ENCODE measurements at places on chromosomes 2 and 18.

DNA sequence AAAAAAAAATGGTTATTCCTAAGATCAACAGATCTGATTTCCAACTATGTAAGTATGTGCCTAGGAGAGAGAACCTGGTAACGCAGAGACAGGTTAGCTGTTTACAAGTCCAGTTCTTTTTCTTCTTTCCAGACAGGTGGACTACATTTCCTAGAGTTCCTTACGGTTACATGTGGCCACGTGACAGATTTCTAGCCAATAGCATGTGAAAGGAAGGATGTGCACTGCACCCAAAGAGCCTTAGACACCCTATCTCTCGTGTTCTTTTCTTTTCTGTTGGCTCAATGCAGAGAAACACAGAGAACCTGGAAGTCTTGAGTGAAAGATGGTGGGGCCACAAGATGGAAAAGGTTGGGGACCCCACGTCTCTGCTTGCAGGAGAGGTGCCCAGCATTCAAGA lies 375.9 kb downstream of the TNS1 start:
- DNase-seq = no peak

- no peak for DNase-seq
These were observed 87.8 kb upstream of the TFCP2L1 start for GRCh38 chr2:121372721-121373353.

DNA sequence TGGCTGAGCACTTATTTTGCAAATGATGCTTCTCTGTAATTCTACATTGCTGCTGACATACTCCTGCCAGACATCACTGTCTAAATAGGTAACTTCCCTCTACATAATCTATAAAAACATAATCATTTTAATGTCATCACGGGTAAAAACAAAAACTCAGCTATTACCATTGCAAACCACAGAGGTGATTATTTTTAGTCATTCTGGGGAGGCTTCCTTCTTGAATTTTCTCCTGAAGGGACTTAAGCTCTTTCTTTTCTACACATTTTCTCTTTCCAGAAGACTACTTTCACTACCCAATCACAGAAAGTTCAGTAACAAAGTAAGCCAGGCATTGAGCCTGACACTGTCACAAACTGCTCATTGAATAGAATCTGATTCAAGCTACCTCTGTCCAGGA lies 40.4 kb upstream of the NFU1 start:
- DNase-seq = no peak

GRCh38 chr2:191844706-191845105 lies 2.2 kb downstream of the CAVIN2 start:
- DNase-seq = no peak

GRCh38 chr2:42140496-42140895 lies 28.7 kb upstream of the EML4 start:
- no peak for DNase-seq

- no peak for DNase-seq
These were observed 283.9 kb upstream of the EPC2 start for GRCh38 chr2:148360662-148361061.

- no peak for DNase-seq
These were observed 225.8 kb downstream of the NCKAP5 start for GRCh38 chr2:133342286-133343017.

GRCh38 chr2:18047213-18047611 lies 168.7 kb downstream of the KCNS3 start:
- no peak for DNase-seq

GRCh38 chr2:160931531-160931930 lies 228.7 kb upstream of the TANK start:
- DNase-seq = no peak

- DNase-seq = no peak
These were observed 530.2 kb downstream of the DCC start for GRCh38 chr18:52869942-52870907.

DNA sequence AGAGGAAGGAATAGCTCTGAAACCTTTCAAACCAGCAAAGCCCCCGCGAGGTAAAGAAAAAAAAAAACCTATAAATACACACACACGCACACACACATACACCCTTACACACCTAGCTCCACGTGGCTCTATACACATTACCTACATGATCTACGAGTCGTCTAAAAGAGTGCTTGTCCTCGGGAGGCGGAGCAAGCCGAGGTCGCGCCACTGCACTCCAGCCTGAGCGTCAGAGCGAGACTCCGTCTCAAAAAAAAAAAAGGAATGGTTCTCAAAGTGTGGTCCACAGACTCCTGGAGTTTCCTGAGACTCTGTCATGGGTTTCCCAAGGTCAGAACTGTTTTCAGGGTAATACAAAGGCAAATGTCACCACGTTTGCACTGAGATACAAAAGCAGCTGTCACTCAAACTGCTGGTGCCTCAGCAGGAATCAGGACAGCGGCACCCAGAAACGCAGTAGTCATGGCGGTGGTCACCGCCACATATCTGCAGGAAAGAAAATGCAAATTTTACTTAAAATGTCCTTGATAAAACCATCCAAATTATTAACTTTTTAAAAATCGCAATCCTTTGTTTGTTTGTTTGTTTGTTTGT lies 130.0 kb upstream of the GPC1 start:
- DNase-seq = no peak

- DNase-seq = no peak
These were observed 121.0 kb downstream of the MYO1B start for GRCh38 chr2:191366199-191366598.

GRCh38 chr2:69095305-69095704 lies 82.3 kb downstream of the ANTXR1 start:
- no peak for DNase-seq

DNA sequence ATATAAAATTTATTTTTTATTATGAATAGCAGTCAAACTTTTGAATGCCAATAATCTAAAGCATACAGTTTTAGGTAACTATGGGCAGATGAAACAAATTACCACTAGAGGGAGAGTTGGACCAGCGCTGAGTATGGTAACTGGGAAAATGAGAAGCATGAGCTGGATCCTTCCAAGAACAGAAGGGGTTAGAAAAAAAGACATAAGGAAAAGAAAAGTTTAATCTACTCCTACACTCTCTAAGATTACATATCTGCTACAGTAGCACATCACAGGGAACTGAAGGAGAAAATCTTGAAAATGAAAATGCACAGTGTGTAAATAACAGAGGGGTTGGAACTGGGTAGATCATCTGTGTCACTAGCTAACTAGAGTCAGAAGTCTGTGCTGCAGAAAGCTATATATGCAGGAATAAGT lies 15.5 kb downstream of the REG3G start:
- no peak for DNase-seq

GRCh38 chr2:149747456-149747855 lies 159.9 kb upstream of the MMADHC start:
- DNase-seq = no peak

GRCh38 chr18:78767648-78768071 lies 212.0 kb upstream of the SALL3 start:
- no peak for DNase-seq

- DNase-seq = no peak
These were observed 3.0 kb downstream of the LYG1 start for GRCh38 chr2:99297994-99298393.

DNA sequence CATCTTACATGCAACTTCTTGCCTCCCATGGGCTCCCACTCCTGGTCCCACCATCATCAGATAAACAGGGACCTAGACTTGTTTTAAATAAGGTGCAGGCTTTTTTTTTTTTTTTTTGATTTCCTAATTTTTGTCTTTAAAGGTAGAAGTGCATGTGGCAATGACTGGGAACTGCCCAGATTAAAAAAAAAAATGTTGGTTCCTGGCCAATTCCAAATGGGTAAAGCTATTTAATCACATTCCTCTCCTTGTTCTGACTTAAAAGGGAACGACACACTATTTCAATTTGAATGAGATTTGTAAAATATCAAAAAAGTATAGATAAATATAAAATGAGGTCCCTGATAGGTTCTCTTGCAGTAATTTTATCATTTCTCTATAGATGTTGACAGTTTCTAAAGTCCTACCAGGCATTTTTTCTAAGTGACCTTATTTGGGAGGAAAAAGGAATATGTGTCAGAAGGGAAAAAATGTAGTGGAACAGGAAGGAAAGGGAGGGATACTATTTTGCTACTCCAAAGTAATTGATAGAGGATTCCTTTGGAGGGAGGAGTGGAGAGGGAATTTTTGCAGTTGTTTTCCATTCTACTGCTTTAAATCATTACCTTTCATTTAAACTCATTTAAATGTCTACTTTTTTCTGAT lies 43.3 kb downstream of the DDX1 start:
- no peak for DNase-seq

DNA sequence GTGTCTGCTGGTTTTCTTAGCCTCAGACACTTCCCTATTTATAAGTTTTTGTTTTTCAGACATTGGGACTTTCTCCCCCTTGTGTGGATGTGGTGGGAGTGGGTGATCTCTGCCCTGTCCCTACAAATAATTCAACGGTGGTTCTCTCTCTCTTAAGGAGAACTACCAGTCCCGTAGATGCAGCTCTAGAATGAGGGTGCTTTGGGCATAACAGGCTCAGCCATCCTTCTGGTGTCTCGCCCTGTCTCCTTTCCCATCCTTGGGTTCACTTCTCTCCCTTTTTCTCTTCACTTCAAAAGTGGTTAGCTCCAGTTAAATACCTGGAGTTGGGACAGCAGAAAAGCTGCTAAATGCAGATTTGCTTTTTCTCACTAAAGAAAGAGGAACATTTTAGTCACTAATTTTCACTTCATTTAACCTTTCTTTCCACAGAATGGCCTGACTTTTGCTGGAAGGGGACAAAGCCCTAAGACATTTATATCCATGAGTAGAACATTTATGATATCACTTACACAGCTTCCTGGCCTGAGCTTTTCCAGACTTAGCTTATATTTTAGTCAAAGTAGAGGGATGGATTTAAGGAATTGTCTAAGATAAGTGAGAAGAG lies 121.2 kb upstream of the CXCR4 start:
- DNase-seq = no peak

DNA sequence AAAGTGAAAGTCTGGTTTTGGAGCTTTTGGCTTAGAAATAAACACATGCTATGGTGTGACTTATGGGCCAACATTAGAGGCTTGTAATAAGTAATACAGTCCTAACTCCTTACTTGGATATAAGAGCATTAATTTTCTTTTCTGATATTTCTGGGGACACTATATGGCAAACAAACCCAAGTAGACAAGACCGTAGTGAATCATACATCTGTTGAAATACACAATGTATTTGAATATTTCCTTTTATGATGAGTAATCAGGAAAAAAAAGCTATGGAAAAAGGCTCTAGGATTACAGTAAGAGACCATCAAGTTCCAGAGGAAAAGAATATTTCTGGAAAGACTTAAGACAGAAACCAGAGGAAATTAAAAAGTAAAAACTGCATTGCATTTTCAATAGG lies 146.0 kb upstream of the CYP26B1 start:
- DNase-seq = no peak

GRCh38 chr2:238169048-238169707 lies 10.4 kb downstream of the ERFE start:
- no peak for DNase-seq

GRCh38 chr2:217445723-217446122 lies 557.1 kb downstream of the TNS1 start:
- DNase-seq = no peak

DNA sequence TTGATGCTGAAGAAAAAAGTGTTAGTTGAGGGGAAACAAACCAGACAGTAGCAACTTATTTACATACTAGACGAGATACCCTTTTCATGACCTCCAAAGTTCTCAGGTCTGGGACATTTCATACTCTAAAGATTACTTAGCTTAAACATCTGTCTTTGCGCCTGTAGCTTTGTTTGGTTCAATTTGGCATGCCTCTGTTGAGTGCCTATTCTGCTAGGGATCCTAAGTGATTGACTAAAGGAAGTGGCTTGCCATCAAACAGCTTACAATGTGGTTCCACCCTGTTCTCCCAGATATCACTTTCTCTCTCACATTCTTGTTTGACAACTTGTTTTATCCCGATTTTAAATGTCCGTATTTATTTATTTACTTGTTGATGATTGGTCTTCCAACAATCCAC lies 488.8 kb downstream of the PARD3B start:
- no peak for DNase-seq
